Stimulated activated CD8-positive, alpha-beta memory T cell treated with anti-CD3 and anti-CD28 coated beads, Interleukin-15, amount 100 ng/mL, for 4 hours (primary cell): ENCODE measurements at places on chromosomes 16 and 17.

DNA sequence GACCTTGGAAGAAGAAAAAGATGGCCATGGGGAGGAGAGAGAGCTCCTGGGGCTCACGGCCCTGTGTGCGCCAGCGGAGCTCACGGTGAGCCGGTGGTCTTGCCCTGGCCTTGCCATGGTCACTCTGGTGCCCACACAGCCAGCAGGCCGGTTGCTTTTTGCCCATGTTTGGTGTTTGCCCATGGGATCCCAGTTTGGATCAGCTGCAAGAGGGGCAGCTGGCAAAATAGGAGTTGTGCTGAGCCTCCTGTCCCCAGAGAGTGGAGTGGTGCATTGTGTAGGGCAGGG lies 1.6 kb downstream of the NHERF1 start:
- DNase-seq = no peak

- no peak for DNase-seq
Observed at GRCh38 chr16:57915811-57916488, 55.0 kb downstream of the CNGB1 start.

- no peak for DNase-seq
Observed at GRCh38 chr17:80927791-80928216, 63.8 kb upstream of the CHMP6 start.

GRCh38 chr17:73397856-73398540 lies 86.2 kb upstream of the CDC42EP4 start:
- no peak for DNase-seq

GRCh38 chr17:57350266-57350665 lies 93.9 kb downstream of the MSI2 start:
- DNase-seq = no peak
